Activated CD4-positive, alpha-beta T cell treated with anti-CD3 and anti-CD28 coated beads, Interleukin-2, amount 50 U/mL, for 48 hours (primary cell): ENCODE measurements at places on chromosomes 11 and 22.

- no peak for DNase-seq
Observed at GRCh38 chr11:106415510-106415909, 338.0 kb downstream of the AASDHPPT start.

DNA sequence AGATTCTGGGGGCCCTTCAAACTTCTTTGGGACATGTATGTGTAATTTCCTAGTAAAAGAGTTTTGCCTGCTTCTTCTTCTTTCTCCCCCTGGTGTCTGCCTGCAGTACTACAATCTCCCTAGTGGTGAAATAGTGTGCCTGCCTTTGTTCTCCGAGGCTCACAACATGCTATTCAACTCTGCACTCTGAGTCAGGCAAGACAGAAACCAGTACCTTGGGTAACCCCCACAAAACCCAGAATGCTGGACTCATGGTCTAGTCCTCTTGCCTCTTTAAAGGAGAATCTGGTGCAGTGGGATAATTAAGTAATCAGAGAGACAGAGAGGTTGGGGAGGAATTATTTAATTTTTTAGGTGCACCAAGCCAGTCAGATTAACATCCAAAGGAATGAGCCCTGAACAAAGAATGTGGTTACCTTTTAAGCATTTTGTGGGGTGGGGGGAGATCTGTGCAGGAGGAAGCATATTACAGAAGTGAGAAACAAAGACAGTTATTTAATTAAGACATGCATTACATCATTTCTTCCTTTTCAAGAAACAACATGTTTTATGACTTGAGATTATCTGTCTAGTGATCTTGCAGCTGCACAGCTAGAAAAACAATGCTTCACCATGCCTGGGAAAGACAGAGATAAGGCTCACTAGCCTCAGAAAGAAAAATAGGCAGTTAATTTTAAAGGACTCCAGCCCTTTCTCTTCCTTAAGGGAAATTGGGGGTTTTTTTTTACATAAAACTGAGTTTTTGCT is 11.0 kb upstream of the MS4A6A start:
- DNase-seq, result peak; percentile 80

GRCh38 chr11:72823105-72823804 is 9.0 kb downstream of the ATG16L2 start:
- DNase-seq, result no peak

- DNase-seq, result no peak
Observed at GRCh38 chr11:128473636-128474035, 113.7 kb downstream of the ETS1 start.

DNA sequence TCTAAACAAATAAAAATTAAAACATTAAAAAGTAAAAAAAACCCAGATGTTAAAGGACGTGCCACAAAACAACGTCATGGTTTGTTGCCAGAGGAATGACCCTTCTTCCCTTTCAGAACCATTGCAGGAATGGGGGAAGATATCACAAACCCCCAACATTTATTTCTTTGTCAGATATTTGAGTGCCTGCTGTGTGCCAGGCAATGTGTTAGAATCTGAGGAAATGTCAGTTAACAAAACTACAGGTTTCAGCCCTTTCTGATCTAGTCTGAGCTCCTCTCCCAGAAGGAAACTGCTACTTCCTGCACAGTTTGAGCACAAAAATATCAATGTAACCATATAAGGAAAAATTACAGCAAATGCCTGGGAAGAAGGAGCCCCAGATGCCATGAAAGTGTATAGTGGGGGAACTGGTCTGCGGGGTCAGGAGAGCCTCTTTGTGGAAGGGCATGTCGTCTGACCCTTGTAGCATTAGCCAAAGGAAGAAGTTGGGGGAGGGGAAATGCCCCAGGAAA is 7.1 kb upstream of the NHERF4 start:
- DNase-seq, result no peak

GRCh38 chr22:29016067-29016938 is 45.3 kb downstream of the C22orf31 start:
- DNase-seq, result no peak

GRCh38 chr11:64627371-64627770 is 36.4 kb downstream of the SLC22A12 start:
- no peak for DNase-seq

GRCh38 chr11:68584991-68585524 is 99.3 kb upstream of the GAL start:
- DNase-seq, result no peak

DNA sequence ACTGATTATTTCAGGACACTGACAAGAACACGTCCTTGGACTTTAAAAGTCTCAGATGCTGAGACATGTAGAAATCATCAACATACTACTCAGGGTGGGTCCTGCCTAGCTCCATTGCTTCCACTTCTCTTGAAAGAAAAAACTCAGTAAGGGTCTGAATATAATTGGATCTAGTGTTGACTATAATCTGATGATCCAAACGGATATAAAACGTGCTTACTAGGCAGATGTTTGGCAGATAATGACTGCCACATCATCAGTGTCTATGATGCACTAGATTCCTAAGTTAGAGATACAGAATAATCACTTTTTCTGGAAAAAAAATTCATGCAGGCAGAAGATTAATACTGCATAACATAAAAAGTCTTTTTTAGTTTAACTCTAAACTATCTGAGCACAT is 21.6 kb downstream of the GUCY1A2 start:
- DNase-seq, result no peak

GRCh38 chr11:125287491-125288210 is 123.1 kb downstream of the PKNOX2 start:
- DNase-seq, result no peak

- no peak for DNase-seq
Observed at GRCh38 chr11:130467116-130467900, 18.9 kb downstream of the ADAMTS15 start.

GRCh38 chr11:57639321-57640067 is 10.2 kb downstream of the YPEL4 start:
- DNase-seq, result no peak

DNA sequence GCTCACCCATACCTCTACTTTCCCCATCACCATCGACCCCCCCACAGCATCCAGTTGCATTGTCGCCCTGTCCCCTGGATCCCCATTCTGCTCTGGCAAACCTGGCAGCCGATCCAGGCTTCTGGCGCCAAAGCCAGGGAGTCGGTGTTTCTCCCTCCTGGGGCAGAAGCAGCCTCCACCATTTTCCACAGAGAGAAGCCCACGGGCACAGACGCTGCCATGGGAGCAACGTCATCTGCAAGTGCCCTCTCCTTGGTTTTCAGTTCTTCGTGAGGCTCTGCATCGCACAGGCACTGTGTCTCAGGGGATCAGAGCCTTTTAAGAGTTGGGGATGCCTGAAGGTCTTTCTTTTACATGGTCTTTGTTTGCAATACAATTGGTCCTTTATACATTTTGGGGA is 2.3 kb downstream of the YPEL4 start:
- DNase-seq, result no peak

DNA sequence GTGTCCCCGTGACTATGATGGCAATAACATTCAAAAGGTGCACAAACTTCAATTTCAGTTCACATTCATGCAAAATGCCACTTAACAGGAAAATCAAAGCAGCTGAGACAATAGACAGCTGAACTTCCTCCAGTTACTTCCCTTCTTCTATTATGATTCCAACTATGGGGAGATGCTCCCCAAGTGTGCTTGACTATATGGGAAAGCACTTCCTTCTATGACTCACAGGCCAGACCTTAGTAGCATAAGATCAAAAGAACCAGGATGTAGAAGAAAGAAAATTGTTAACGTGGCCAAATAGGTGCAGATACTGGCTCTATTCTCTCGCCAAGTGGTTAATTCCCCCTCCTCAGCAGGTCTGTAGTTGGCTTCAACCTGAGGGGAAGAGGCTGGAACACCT is 7.8 kb upstream of the FAT3 start:
- DNase-seq, result no peak

GRCh38 chr22:41034706-41035105 is 57.7 kb upstream of the EP300 start:
- no peak for DNase-seq

DNA sequence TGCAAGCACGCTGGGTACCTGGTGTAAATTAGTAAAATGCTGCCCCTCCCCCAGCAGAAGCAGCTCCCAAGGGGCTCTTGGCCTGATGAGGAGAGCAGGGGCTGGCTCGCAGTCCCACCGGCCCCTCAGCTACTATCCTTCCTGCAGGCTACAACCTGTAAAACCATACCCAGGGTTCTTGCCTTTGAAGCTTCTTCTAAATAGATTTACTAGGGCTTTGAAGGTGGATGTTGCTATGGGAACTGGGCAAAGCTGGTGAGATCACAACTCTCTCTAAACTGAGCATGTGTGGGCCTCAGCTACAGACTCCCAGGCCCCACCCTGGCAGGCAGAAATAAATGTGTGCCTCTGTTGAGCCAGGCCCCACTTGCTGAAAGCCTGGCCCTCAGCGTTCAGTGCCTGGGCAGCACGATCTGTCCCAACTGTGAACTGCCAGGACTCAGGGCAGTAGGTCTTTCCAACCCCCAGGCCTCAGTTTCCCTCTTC is 18.5 kb downstream of the CD5 start:
- DNase-seq, result no peak

DNA sequence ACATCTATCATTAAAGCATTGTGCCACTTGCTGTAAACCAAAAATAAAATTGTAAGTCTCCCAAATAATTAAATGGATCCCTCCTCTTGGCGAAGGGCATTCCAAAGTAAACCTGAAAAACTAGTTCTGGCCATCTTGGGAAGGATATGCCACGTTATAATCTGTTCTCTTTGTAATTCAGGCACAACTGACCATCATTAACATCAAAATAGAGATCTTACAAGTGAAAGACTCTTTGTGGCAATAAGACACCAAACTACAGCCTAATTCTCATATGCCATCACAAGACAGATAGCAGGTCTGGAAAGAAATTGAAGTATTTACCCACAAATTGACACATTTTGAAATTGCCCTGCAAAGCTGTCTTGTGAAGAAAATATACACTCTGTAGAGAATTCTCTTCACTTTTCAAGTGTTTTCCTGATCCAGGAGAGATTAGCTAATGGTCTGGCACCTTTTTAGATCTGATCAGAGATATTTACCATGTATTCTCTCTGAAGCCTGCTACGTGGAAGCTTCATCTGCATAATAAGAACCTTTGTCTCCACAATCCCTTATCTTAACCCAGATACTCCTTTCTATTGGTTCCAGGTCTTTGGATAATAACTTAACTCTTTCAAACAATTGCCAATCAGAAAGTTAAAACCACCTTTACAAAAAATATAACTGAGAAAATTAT is 630.4 kb upstream of the CCDC179 start:
- no peak for DNase-seq

DNA sequence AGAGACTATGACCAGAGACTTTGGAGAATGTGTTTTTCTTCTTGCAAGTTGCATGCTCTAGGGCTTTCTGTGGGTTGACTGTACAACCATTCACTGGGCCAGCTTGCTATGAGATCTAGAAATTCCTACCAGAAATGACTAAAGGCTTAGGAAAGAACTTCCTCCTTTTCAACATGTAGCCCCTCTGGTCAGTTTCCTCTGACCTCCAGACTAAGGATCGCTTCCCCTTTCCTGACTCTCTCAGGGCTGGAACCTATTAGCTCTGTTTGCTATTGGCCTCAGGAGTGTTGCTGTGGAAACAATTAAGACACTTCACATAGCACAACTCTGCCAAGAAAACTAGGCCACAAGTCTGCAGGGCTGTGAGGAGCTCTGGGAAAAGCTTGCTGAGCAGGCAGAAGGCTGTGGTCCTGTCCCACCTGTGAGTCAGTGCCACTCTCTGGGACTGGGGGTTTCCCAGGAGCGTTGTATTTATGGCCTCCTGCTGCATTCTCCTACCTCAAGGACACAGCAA is 10.7 kb downstream of the CRY2 start:
- DNase-seq, result no peak

DNA sequence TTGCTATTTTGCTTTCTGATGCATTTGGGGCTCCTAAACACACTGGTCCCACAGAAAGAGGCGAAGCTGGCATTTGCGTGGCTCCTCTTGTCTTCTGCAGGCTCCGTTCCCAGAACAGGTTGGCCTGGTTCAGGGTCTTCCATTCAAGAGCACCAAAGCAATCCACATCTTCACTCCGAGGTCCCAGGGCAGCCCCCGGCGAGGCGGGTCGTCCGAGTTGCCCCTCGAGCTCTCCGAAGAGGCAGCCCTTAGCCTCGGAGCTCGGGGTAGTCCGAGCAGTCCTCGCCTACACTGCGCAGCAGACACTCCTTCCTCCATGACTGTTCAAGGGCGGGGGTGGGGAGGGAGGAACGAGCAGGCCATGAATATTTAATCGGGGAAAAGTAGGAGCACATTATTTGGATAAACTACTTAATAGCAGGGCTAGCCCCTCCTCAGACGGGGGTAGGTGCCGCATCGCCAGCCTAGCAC is 321.3 kb downstream of the BLID start:
- DNase-seq, result no peak

DNA sequence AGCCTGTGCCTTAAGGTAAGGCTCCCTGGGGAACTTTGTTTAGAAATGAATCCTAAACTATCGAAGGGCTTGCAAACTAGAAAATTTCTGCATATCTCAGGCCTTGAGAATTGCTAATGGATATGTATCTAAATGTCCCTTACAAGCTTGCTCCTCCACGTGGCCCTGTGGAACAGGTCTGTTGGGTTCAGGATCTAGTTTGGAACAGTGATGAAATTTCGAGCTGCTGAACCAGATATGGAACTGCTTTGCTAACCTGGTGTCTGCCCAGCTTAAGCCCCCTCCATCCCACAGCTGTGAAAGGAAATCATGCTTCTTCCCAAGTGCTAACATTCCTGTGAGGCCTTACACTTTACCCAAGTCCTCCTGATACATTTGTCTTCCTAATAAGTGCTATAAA is 11.6 kb downstream of the SREBF2 start:
- DNase-seq, result no peak

DNA sequence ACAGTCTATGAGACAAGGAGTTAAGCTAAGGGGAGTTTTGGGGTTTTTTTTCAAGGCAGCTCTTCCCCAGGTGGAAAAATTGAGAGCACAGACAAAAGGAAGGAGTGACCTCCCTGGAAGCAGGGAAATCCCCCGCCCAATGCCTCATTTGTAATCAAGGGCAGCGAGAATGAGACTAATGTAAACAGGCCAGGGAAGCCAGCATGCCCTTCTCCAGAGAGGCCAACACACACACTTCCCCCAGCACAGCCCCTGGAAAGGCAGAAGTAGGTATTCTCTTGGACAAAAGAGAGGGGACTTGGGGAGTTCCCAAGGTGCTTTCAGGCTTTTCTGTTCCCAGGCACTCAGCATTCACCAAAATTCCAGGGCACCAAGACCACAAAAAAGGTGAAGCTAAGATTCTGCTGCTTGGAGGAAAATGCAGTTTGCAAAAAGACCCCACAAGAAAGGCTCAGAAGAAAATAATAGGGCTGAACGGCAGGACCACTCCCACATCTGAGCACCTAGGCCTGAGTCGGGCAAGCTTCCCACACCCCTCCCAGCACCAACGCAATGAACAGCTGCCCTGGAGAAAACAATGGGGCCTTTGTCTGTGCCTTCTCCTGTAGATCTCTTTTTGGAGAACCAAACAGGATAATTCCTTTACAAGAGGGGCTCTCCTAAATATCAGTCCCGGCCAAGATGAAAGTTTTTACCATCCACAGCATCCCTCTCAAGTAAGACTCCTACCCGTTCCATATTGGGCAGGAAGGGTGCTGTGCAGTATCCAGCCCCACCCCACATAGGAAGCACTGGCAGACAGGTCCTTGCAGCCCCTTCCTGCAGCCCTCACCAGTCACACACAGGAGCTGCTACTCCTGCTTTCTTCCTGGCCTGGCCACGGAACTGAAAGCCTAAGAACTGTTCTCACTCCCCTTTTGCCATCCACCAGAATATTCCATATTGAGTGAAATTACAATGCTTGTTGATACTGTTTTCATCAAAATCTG is 70.7 kb upstream of the AKIP1 start:
- DNase-seq, result peak; percentile 52

GRCh38 chr11:74877132-74877531 is 71.8 kb downstream of the XRRA1 start:
- DNase-seq, result peak; percentile 16

- no peak for DNase-seq
Observed at GRCh38 chr11:45260071-45260470, 26.1 kb downstream of the SYT13 start.

GRCh38 chr11:33172996-33173395 is 11.7 kb upstream of the CSTF3 start:
- DNase-seq, result no peak
